ENCODE measurements at places on chromosomes 1 and 21. TPM values are rescaled to one million over a fixed set of nuclear protein-coding genes. Genes with fewer than 3 reads are reported as not detected.

DNA sequence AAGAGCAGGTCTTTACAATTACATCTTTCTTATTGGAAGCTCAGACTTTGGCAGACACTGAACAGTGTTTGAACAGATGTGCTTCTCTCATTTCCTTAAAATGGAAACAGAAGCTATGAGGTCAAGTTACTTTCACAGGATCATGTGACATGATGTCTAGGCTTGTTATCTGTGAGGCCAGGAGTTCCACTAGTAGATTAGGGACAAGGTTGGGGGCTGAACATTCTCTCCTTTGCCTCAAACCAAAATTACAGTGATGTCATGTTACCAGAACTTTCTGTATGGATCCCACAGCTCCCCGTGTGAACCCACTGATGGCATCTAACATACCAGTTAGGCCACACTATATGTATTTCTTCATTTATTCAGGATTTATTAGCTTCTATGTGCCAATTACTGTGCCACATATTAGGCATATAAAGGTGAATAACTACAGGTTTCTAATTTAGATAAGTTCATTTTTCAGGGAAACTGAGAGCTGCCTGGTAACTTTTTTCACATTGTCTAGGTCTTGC lies 6.0 kb downstream of the DYNLT5 start:
- DNase-seq: no peak

DNA sequence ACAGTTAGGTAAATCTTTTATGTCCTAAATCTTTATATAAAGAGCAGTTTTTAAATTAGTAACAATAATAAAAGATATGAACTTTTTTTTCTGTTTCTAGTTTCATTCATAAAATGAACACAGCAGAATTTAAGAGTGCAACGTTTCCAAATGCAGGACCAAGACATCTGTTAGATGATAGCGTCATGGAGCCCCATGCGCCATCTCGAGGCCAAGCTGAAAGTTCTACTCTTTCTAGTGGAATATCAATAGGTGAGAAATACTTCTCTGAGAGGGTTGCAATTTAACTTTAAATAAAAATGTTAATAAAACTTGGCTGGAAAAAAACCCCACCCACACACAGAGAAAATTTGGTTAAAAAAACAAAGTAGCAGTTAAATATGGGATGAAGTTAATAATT lies 15.0 kb upstream of the ANGPTL1 start:
- no peak for DNase-seq

- no peak for DNase-seq
Observed at GRCh38 chr1:201318504-201319340, 35.4 kb downstream of the PKP1 start.

DNA sequence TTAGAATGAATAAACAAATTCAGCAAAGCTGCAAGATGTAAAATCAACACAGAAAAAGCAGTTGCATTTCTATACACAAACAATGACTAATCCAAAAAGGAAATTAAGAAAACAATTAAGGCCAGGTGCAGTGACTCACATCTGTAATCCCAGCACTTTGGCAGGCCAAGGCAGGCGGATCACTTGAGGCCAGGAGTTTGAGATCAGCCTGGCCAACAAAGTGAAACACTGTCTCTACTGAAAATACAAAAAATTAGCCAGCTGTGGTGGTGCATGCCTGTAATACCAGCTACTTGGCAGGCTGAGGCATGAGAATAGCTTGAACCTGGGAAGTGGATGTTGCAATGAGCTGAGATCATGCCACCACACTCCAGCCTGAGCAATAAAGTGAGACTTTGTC lies 22.3 kb downstream of the THEM4 start:
- no peak for DNase-seq

DNA sequence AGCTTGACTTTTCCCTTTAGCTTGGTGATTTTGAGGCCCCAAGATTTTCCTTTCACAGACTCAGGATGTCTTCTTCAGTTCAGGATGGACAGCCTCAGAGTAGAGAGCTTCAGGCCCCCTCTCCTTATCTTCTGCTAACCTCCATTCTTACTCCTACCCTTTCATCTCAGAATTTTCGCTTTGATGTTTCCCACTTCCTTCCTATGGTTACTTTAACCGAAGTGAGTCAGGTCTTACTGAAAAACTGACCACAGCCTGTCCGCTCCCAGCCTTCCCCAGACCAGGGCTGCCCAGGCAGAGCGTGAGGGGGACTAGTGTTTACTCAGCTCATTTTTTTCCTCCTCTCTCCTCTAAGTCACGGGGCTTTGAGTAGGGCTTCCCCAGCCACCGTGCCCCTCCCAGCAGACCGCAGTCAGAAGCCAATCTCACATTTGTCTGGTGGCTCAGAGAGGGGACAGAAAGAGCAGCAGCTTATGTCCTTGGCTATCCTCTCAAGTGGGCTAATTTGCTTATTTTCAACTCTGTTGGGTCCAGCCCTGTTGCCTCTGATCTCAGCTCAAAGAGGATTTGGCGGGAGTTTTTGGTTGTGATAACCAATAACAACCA lies 4.2 kb upstream of the IL19 start:
- peak; percentile 74 for DNase-seq

DNA sequence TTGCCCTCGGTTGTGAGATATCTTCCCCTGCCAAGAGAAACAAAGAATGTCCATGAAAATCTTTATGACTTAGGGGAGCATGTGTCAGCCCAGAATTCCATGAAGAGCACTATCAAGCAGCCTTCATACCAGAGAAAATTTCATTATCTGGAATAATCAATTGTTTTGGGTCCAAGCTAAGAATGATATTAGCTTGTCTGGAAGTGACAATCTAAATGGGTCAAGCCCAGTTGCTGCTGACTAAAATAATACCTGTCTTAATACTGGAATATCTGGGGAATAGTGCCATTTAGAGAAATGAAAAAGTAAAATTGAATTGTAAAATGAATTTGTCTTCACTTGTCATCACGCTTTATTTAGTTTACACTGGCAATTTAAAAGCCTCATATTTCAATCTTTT lies 407.4 kb downstream of the PLA2G4A start:
- DNase-seq: no peak

DNA sequence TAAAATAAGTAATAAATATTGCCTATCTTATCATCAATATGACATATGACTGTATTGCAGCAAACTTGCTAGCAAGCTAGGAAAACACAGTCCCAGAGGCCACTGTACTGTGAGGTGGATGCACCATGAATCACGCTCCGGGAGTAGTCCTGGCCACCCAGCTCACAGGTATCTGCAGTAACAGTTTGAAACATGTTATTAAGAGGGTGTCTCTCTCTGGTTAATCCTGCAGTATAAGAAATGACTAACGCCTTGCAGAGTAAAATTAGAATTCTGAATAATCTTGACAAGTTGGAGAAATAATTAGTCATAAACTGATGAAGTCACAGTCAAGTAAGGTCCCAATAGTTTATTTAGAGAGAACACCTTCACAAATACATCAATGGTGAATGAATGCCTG lies 34.0 kb upstream of the DPT start:
- no peak for DNase-seq

DNA sequence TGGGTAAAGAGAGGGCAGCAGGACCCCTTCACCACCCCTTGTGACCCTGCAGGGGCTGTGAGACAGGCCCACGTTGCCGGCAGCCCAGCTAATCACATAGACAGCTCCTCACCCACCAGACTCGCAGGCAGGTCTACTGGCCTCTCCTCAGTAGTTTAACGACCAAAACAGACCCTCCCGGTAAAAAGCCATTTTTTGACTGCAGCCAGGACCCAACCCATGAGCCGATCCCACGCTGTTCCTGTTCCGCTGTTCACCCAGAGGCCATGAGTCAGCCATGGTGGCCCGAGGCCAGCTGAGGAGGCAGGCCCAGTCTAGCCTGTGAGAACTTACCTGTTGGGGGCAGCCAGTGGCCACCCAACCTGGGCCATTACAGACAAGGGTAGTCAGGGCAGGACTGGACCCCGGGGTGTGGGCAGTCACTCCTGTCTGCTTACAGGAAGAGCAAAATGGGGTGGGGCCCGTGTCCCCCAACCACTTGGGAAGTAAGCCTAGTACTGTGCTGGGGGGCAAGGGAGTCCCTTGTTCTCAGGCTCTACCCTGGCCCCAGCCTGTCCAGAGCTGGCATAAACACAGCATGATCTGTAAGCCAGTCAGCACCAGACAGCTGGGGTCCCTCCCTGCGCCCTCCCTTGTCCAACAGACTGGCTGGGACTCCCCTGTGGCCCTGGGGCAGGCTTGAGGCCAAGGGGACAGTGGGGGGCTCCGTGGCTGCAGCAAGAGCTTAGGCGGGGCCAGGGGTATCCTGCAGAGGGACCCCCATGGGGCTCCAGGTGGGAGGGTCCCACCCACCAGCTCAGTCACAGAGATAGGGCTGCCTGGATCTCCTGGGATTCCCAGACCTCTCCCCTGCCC lies 61.9 kb downstream of the WNT9A start:
- no peak for DNase-seq

Gene TAF13
- polyA plus RNA-seq: 61.8 TPM

Gene LAD1
- 0.04 TPM for polyA plus RNA-seq

Gene HMCN1
- polyA plus RNA-seq: 20.9 TPM

Gene SFT2D2
- polyA plus RNA-seq: 28.4 TPM

Gene OR2L8
- polyA plus RNA-seq: not detected

Gene AQP10
- not detected for polyA plus RNA-seq

Gene C2CD2
- 25.4 TPM for polyA plus RNA-seq

Gene HJV
- polyA plus RNA-seq: not detected

Gene MYOM3
- polyA plus RNA-seq: not detected

Gene PAQR6
- 0.20 TPM for polyA plus RNA-seq

Measured in AG04450 (cell line).